Smooth muscle cell of the coronary artery (primary cell): ENCODE measurements at places on chromosomes 1 and 21. TPM values are rescaled to one million over a fixed set of nuclear protein-coding genes. Genes with fewer than 3 reads are reported as not detected.

CD101 gene
- under 0.01 and 0.15 TPM in 2 replicates for total RNA-seq

TMEM51 gene
- 1.5 and 2.0 TPM in 2 replicates for total RNA-seq

ORC1 gene
- under 0.01 and 1.9 TPM in 2 replicates for total RNA-seq

PRXL2B gene
- total RNA-seq, result 4.9 and 6.6 TPM in 2 replicates

IRF2BP2 gene
- 52.3 and 97.3 TPM in 2 replicates for total RNA-seq

CD48 gene
- not detected in 2 replicates for total RNA-seq

TTC3 gene
- total RNA-seq, result 119 and 295 TPM in 2 replicates

POGZ gene
- 9.1 and 17.0 TPM in 2 replicates for total RNA-seq

CD34 gene
- 0.82 and 0.90 TPM in 2 replicates for total RNA-seq

DCDC2B gene
- total RNA-seq, result not detected in 2 replicates

SLAMF8 gene
- total RNA-seq, result not detected in 2 replicates

BNIPL gene
- 0.08 and 0.70 TPM in 2 replicates for total RNA-seq

TAS1R1 gene
- 0.12 and 0.15 TPM in 2 replicates for total RNA-seq

RIMS3 gene
- 0.23 and 1.1 TPM in 2 replicates for total RNA-seq

TSSK3 gene
- 0.15 and 0.59 TPM in 2 replicates for total RNA-seq

NUDT17 gene
- 1.2 and 4.4 TPM in 2 replicates for total RNA-seq

FCGR2B gene
- not detected in 2 replicates for total RNA-seq

ACOT11 gene
- 2.5 and 4.1 TPM in 2 replicates for total RNA-seq

ZMYM4 gene
- 19.0 and 28.0 TPM in 2 replicates for total RNA-seq

PBX1 gene
- 22.2 and 35.6 TPM in 2 replicates for total RNA-seq

VANGL2 gene
- total RNA-seq, result 1.7 TPM in 1 of 2 replicates, not detected in the other

DAB1 gene
- 0.23 TPM in 1 of 2 replicates, not detected in the other for total RNA-seq

C4BPA gene
- total RNA-seq, result not detected in 2 replicates

FAAH gene
- total RNA-seq, result 0.53 and 0.70 TPM in 2 replicates

F11R gene
- total RNA-seq, result 20.8 and 24.5 TPM in 2 replicates

CASZ1 gene
- total RNA-seq, result 0.15 TPM in 1 of 2 replicates, not detected in the other

NUCKS1 gene
- total RNA-seq, result 79.8 and 100 TPM in 2 replicates

SLAMF9 gene
- 0.38 TPM in 1 of 2 replicates, not detected in the other for total RNA-seq

HLX gene
- total RNA-seq, result 3.3 and 15.7 TPM in 2 replicates

ZBTB8A gene
- 3.7 and 7.4 TPM in 2 replicates for total RNA-seq

ELF3 gene
- 0.45 TPM in 1 of 2 replicates, not detected in the other for total RNA-seq

LRRC38 gene
- 0.12 and 0.38 TPM in 2 replicates for total RNA-seq

ASPM gene
- total RNA-seq, result 0.47 and 6.1 TPM in 2 replicates

NSUN4 gene
- total RNA-seq, result 15.4 and 16.3 TPM in 2 replicates

KRTAP10-7 gene
- total RNA-seq, result not detected in 2 replicates

C1orf87 gene
- total RNA-seq, result not detected in 2 replicates

USH2A gene
- under 0.01 TPM in 2 replicates for total RNA-seq

BSND gene
- not detected in 2 replicates for total RNA-seq

RC3H1 gene
- 9.8 and 11.9 TPM in 2 replicates for total RNA-seq

FCER1G gene
- 0.23 TPM in 1 of 2 replicates, not detected in the other for total RNA-seq

OLIG1 gene
- total RNA-seq, result not detected in 2 replicates

SUMO3 gene
- total RNA-seq, result 78.1 and 123 TPM in 2 replicates

SLC5A9 gene
- total RNA-seq, result not detected in 2 replicates

PPP2R5A gene
- 9.7 and 13.5 TPM in 2 replicates for total RNA-seq

TDRD5 gene
- total RNA-seq, result not detected in 2 replicates
